ENCODE measurements at places on chromosomes 1 and 21. TPM values are rescaled to one million over a fixed set of nuclear protein-coding genes. Genes with fewer than 3 reads are reported as not detected.
A peak's percentile ranks its signal among the peaks of the same experiment; 100 is the strongest.

DNA sequence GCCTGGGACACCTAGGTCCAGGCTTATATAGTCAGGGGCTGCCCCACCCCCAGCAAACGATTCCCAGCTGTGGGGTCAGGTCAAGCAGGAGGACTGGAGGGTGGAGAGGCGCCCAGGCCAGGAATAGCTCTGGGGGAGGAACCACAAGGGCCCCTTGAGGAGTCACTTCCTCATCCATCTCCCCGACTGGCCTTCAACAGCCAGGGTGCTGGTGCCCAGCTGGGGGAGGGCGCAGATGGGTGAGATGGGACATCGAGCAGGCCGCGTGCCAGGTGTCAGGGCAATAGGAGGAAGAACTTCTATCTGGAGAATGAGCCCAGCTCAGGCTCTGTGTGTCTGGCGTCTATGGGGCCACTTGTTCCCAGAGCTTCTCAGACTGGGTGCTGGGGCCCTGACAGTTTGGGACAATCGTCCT, 208 bp upstream of the MYBPH start:
- no peak overlapping the region for H3K27ac ChIP-seq
- H3K36me3 ChIP-seq = no peaks in the 10 kb centered on the region
- H3K27me3 ChIP-seq = peaks cover 20% of the 10 kb centered on the region
- peaks cover 6% of the 10 kb centered on the region for H3K4me1 ChIP-seq
- no peak for DNase-seq

GRCh38 chr21:34886240-34887104, 162.6 kb downstream of the RUNX1 start:
- H3K36me3 ChIP-seq = peaks cover 16% of the 10 kb centered on the region
- H3K4me1 ChIP-seq = peaks cover 64% of the 10 kb centered on the region
- peak overlapping the region; percentile 91 for H3K4me3 ChIP-seq
- H3K27ac ChIP-seq = peak overlapping the region; percentile 63
- no peaks in the 10 kb centered on the region for H3K27me3 ChIP-seq
- DNase-seq = peak; percentile 40

GRCh38 chr21:45284456-45284741, 3.3 kb downstream of the POFUT2 start:
- H3K36me3 ChIP-seq = peaks cover 58% of the 10 kb centered on the region
- no peak for DNase-seq
- H3K4me3 ChIP-seq = no peak overlapping the region
- H3K27me3 ChIP-seq = no peaks in the 10 kb centered on the region
- peaks cover 13% of the 10 kb centered on the region for H3K4me1 ChIP-seq

- H3K27ac ChIP-seq = no peak overlapping the region
- no peak overlapping the region for H3K4me3 ChIP-seq
- no peaks in the 10 kb centered on the region for H3K27me3 ChIP-seq
- H3K4me1 ChIP-seq = peaks cover 35% of the 10 kb centered on the region
- H3K36me3 ChIP-seq = no peaks in the 10 kb centered on the region
Observed at GRCh38 chr1:178702146-178702545, 22.9 kb upstream of the RALGPS2 start.

THEM5 gene
- not detected for total RNA-seq

GRCh38 chr1:224061436-224061835, 52.5 kb upstream of the FBXO28 start:
- peaks cover 3% of the 10 kb centered on the region for H3K4me1 ChIP-seq
- H3K36me3 ChIP-seq = no peaks in the 10 kb centered on the region
- H3K27ac ChIP-seq = no peak overlapping the region
- no peak overlapping the region for H3K4me3 ChIP-seq
- DNase-seq = no peak

GRCh38 chr1:76086597-76086996, 12.1 kb downstream of the ST6GALNAC3 start:
- no peak overlapping the region for H3K4me3 ChIP-seq
- DNase-seq = no peak
- H3K36me3 ChIP-seq = no peaks in the 10 kb centered on the region
- H3K27ac ChIP-seq = no peak overlapping the region
- no peaks in the 10 kb centered on the region for H3K27me3 ChIP-seq

CD101 gene
- total RNA-seq = 0.46 TPM

ITLN2 gene
- total RNA-seq = not detected
